Aorta (tissue), 5 donors: ENCODE measurements at places on chromosomes 11 and 22. TPM values are rescaled to one million over a fixed set of nuclear protein-coding genes. Genes with fewer than 3 reads are reported as not detected.

DNA sequence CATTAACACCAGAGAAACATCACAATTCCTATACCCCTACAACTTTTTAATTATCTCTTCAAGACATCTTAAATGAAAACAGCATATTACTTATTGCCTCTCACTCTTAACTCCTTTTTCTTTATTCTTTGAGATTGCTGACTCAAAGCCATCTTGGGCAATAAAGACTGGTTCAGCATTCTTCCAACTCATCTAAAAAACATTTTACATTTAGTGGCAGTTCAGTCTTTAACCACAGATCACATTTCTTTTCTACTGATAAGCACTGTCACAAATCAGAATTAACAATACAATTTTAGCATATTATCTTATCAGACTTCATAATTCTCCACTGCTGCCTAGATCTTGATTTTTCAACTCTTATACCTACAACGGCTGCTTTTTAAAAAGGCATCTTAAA lies 34.0 kb downstream of the SIK3 start:
- no peak for DNase-seq

DPP3 gene
- 15.5 TPM for total RNA-seq

DNA sequence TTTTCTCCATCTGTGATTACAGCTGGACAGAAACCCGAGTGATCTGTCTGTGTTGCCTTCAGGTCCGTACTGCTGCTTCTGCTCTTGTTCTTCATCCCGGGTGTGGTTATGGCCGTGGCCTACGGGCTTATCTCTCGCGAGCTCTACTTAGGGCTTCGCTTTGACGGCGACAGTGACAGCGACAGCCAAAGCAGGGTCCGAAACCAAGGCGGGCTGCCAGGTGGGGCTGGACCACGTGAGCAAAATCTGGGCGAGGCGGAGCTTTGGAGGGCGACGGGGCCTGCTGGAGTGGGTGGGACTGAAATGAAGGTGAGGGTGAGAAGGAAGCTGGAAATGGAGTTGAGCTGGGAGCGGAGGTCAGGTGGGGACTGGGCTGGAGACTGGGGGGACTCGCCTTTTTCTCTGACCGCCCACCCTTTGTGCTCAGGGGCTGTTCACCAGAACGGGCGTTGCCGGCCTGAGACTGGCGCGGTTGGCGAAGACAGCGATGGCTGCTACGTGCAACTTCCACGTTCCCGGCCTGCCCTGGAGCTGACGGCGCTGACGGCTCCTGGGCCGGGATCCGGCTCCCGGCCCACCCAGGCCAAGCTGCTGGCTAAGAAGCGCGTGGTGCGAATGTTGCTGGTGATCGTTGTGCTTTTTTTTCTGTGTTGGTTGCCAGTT lies 11.1 kb downstream of the CCKBR start:
- no peak for DNase-seq

GRCh38 chr11:71964641-71965040 lies 34.1 kb upstream of the IL18BP start:
- DNase-seq: no peak

GLYAT gene
- not detected for total RNA-seq

DNA sequence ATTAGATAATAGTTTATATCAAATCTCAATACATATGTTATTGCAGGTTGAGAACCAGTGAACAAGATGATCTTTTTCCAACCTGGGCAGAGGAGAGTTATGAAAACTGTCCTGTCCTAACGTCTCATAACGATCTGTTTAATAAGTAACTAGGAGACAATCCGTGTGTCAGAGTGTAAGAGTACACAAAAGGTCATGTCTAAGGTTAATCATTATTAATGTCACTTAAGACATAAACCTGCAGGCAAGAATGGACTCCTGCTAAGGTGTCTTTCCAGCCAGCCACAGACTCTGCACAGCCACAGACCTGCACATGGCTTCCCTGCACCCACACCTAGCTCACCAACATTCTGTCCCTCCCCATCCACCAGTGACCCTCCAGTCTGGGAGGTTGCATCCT lies 10.1 kb downstream of the SLC5A4 start:
- no peak for DNase-seq

NAALADL1 gene
- total RNA-seq: 29.4 TPM

DNA sequence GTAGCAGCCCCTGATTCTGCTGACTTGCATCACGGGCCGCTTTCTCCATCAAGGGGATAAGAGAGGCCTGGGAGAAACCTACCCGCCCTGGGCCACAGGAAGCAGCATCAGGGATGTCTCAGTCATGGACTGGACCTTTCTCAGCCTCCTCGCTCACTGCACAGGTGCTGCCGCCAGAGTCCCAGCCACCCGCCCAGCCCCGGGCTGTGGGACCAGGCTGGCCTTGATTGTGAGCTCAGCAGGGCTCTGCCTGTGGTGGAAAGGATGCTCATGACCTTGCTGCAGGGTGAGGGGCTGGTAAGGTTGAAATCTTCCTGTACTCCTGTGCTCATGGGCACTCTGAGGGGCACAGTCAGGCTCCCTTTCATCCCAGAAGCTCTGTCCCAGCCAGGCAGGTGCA lies 26.0 kb upstream of the GGTLC2 start:
- DNase-seq: no peak

DNA sequence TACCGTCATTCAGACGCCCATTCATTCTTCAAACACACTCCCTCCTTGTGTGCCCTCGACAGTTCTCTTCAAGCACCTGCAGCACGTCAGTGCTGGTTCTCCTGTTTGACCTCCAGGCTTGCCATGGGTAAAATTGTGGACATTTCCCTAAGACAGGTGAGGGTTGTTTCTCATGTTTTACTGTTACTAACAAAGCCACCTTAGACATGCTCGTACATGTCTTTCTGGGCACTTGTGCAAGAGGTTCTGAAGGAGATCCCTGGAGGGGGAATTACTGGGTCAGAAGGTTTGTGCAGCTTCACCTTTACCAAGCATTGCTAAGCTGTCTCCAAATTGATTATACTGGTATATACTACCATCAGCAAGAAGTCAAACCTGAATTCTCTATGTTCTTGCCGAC lies 189.7 kb upstream of the TMEM45B start:
- DNase-seq: no peak

NPTXR gene
- 16.5 TPM for total RNA-seq

- no peak for DNase-seq
These were observed 29.4 kb upstream of the TMEM86A start for GRCh38 chr11:18669219-18669596.

DNA sequence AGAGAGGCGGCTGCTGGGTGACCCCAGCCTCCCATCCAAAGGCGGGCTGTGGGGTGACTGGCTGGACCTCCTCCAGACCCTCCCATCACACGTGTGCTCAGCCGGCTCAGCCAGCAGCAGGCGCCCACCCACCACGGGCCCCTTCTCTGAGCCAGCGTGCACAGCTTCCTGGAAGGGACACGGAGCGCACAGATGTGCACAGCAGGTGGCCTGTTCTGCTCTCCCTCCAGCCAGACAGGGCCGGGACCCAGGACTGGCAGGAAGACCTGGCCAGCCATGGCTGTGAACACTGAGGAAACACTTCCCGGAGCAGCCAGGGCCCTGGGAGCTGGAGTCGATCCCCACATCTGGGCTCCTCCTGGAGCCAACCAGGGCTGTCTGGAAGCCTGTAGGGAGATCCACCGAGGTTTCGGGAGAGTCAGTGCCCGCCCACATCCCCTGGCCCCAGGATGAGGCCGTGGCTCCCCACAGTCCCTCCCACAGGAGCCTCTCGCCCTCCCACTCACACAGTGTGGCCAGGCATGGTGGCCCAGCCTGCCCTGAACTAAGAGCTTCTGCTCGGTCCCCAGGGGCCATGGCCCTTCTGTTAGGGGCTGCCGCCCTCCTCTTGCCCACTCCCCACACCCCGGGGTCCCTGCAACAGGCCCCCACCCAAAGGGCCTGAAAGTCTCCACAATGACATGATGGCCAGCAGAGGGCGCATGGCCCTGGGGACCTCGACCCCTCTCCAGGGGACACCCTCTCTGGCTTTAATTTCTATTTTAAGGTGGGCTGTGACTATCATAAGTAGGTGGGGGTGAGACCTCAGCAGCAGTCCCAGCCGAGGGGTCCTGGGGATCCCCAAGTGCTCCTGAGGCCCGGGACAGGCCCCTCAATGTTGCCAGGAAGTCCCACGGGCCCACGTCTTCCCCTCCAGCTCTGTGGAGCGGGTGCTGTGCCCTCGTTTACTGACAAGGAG lies 90.6 kb upstream of the FGF3 start:
- peak; percentile 46 for DNase-seq

DNA sequence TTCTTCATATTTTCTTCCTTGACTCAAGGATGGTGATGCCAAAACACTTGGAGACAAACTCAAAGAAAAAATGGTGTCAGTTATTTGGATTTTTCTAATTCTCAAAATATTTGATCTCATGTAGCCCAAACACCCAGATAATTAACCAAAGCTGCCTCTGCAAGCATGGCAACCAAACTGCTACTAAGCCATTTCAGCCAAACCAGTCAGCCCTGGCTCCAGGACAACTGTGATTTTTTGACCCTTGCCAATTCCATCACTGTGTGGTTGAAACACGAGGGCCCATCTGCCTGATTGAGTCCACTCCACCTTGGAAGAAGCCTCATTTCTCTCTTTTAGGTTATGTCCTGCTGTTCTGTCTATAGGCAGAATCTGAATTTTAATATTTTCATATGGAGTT lies 277.4 kb downstream of the BLID start:
- no peak for DNase-seq

DNA sequence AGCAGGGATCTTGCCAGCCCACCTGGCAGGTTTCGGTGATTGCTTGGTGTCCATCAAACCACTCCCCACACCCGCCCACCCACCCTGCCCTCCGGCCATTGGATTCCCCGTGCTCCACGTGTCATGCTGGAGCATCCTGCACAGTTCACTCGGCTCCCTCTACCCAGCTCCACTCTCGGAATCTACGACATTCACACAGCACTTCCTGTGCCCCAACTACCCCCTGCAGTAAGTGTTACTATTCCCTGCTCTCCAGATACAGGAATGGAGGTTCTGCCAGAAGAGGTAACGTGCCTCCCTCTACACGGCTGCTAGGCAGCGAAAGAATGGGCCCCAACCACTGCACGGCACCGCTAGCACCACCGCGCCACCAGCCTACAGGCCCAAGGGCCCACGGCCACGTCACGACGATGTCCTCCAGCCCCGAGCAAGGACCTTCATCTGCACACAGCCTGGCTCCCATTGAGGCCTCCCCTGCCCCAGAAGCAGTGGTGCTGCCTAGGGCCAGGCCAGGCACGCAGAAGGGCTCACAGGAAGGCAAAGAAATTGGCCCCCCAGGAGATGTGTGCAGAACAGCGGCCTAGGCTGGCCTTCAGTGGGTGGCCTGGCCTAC lies 27.6 kb downstream of the WNT7B start:
- DNase-seq: no peak

GRCh38 chr11:34335331-34335730 lies 22.5 kb downstream of the ABTB2 start:
- DNase-seq: no peak

- DNase-seq: no peak
These were observed 22.9 kb downstream of the POLD3 start for GRCh38 chr11:74615311-74615710.

DNA sequence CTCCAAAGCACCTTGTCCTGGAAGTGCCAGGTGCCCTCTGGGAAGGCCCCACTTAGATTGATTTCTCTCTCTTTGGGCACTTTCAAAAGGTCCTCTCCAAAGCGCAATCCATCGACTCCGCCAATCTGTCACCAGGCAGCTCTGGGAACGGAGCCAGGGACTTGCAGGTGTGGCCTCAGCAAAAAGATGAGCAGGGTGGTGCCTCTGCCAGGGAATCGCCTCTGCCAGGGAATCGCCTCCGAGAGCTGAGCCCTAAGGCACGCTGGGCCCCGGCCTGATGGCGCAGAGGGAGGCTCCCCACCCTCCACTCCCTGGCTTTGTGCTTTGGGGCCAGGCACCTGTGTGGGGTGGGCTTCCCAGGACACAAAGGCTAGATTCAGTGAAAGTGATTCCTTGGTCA lies 1391.3 kb downstream of the TBC1D22A start:
- DNase-seq: no peak

- DNase-seq: no peak
These were observed 4.9 kb downstream of the DAGLA start for GRCh38 chr11:61684870-61685616.

DNA sequence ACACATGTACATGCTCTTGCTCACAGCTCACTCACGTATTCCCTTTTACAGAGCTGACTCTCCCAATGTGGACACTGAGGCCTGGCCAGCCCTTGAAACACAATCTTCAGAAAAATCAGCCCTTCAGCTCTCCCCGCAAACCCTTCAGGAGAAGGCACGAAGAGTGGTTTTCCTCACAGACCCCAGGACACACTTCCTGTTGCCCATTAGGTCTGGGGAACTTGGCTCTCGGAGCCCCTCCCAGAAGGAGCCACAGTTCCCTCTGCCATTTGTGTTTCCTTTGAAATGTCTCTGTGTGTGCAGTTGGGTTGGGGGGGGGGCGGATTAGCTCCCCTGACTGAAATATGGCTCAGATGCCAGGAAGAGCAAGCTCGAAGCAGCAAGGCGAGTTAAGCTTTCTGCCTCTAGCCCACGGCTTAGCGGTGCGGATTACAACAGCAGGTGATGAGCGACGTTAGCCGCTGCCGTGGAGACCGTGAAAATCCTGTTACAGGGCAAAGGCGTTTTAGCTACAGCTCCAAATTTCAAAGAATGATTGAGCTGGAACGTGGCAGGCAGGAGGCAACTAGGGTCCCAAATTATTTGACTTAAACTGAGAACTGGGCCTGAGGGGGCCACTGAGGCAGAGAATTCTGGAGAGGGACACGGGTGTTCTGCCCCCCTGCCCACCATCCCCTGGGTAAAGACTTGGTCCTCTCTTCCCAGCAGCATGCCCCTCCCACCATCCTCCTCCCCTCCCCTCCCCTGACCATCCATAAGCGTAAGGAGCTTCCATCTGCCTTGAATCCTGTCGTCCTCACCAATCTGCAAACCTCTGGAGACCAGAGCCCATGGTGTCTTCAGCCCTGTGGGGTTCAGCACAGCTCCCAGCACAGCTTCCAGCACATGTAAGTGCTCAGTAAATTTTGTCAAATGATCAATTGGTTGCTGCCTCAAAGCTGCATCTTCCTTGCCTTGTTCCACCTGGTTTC lies 598.6 kb downstream of the BUD13 start:
- no peak for DNase-seq

- peak; percentile 75 for DNase-seq
These were observed at the start of gene PHLDB1 for GRCh38 chr11:118607401-118608359. Gene PHLDB1 (plus strand): TSS chr11:118607615. CDS start chr11:118613837, 6,222 bp downstream.

GRCh38 chr22:21447694-21448402 lies 19.3 kb upstream of the TMEM191C start:
- peak; percentile 29 for DNase-seq

OR2AT4 gene
- total RNA-seq: not detected

FERMT3 gene
- total RNA-seq: 42.6 TPM
